ENCODE measurements at places on chromosomes 7 and 10.

GRCh38 chr10:122263971-122264370, 7.1 kb upstream of the BTBD16 start:
- no peak for DNase-seq

DNA sequence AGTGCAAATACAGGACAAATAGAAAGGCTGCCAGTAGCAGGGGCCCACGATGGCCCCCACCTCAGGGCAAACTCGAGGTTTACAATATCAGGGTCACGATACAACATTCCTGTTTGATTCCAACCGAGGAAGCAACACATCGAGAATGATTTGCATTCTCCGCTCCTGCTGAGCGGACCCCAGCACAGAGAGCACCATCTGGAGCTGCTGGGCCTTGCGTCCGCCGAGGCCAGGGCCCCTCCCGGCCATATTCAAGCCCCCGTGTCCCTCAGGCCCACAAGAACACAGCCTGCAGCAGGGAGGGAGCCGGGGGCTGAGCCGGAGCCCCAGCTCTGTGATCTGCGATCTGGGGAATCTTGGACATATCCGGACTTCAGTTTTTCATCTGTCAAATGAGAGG, 84.3 kb downstream of the PRKAG2 start:
- no peak for DNase-seq

DNA sequence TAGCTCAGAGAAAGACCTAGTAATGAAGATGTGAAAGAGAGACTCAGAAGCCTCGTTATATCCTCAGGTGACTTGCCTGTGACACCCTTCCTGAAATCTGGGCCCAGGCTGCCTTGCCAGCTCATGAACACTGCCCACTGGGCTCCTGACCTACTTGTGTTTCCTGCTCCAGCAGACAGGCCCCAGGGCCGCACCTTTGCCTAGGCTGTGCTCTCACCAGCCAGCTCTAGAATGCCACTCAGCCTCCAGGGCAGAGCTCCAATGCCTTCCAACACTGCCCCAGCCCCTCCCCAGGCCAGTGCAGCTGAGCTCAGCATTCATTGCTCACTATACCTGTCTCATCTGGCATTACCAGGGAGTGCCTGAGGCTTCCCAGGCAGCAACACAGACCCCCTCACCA, 94.3 kb downstream of the DLG5 start:
- no peak for DNase-seq

- no peak for DNase-seq
Measured at GRCh38 chr7:111339006-111339405, 223.3 kb downstream of the IMMP2L start.

DNA sequence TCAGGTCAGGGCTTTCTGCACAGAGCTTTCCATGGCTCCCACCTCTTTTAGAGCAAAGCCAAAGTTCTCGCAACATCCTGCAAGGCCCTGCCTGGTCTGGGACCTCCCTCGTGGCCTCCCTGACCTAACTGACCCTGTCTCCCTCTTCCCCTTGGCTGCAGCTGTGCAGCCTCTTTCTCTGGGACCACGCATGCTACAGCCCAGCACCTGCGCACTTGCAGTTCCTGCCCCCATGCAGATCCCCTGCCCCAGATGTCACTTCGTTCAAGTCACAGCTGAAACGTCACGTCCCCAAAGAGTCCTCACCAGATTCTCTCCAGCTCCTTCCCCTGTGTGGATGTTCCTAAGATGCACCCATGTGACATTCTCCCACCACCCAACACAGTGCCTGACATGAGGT, 61.2 kb upstream of the ZNF716 start:
- DNase-seq, result no peak

GRCh38 chr10:70771311-70772194, 13.6 kb downstream of the TBATA start:
- no peak for DNase-seq

GRCh38 chr10:131396121-131397050, 84.9 kb upstream of the TCERG1L start:
- DNase-seq, result no peak

- no peak for DNase-seq
Measured at GRCh38 chr7:139871331-139871730, 42.3 kb downstream of the TBXAS1 start.

GRCh38 chr7:139231513-139232376, 708 bp downstream of the UBN2 start:
- DNase-seq, result no peak

DNA sequence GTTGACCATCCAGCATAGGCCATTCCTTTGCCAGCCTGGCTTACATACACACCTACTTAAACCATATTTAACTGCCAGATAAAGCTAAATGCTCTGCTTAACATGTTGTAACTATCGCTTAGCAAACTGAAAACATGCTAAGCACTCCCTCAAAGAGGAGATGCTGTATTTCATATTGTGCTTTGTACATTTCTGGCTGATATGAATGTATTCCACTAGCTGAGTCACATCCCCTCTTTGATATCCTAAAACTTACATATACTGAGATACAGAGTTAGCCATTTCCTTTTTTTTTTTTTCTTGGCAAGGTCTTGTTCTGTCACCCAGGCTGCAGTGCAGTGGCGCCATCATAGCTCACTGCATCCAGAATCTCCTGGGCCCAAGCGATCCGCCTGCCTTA, 99.4 kb downstream of the TPST1 start:
- no peak for DNase-seq

- no peak for DNase-seq
Measured at GRCh38 chr10:109926061-109926745, 2.9 kb upstream of the XPNPEP1 start.

DNA sequence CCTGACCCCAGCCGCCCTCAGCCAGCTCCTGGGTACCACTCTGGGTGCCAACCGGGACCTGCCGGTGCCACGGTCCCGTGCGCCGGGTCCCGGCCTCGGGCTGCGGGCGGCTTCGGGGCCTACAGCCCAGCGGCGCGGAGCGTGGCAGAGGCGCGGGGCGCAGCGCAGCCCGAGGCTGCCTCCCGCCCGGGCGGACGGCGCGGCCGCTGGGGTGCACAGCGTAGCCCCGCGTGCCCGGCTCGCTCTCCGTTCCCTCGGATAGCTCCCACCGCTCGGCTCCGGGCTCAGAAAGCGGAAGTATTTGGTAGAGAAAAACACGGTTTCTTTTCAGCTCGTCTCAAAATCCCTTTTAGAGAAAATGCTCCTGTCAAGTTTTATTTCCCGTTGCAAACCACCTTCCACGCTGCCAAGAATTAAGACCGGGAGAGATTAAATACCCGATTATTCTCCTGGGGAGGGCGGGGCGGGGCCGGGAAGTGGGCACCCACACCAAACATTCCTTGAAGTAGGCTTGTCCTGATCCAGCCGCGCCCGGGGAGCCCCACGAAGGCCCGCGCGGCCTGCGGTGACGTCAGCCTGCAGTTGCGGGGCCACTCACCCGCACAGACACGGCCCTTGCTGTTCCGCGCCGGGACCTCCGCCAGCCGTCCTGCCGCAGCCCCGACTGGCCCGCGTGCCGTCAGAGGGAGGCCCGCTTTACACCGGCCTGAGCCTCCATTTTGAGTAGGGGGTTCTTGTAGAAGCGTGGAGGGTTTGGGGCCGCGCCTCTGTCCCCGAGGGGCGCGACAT, 7.2 kb downstream of the HOXA13 start:
- DNase-seq, result no peak

DNA sequence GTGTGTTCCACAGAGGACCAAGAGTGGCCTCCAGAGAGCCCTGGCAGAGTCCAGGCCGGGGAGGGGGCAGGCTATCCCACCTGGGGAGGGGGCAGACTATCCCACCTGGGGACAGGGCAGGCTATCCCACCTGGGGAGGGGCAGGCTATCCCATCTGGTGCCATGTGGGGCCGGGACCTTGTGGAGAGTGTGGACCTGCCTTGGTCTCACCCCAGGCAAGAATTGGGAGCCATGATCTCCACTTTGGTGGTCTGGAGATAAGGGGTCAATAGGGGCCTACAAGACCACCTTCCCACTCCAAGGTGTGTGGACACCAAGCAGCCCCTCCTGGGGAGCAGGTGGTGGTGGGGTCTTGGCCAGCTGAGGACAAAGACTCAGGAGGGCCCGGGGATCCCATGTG, 138.2 kb downstream of the EBF3 start:
- DNase-seq, result no peak

- DNase-seq, result no peak
Measured at GRCh38 chr10:76788452-76788811, 849.2 kb downstream of the KCNMA1 start.

GRCh38 chr7:36249091-36249490, 96.0 kb downstream of the EEPD1 start:
- no peak for DNase-seq

DNA sequence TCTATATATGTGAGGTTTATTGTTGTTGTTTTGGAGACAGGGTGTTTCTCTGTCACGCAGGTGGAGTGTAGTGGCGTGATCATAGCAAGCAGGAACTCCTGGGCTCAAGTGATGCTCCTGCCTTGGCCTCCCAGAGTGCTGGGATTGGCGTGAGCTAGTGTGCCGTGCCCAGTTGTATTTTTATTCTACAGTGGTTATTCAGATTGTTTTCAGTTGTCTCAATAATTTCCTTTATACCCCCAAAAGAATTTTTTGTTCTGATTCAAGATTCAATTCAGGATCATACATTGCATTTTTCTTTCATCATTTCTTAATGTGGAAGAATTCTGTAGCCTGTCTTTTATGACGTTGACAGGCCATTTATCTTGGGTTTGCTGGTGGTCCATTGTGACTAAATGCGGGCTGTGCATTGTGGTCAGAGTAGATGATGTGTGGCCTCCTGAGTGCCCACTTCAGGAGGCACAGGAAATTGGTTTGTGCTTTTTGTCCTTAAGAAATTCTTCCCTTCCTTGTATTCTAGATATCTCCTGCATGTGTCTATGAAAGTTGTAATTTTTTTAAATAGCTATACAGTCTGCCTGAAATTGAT, 22.9 kb downstream of the RBM33 start:
- no peak for DNase-seq

- DNase-seq, result no peak
Measured at GRCh38 chr10:122142641-122143237, 128.4 kb upstream of the BTBD16 start.

DNA sequence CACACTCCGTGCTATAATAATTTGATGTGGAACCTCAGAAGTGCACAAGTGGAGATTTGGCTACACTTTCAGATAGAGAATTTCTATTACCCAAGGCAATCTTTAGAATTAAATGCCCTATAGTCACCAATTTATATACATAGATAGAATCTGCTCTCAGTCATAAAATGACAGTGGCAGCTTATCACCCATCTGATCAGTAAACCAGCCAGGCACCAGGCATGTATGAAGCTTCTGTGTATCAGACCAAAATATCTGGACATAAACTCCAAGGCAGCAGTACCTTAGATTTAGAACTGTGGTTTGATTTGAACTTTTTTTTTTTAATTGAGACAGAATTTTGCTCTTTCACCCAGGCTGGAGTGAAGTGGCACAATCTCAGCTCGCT, 180.9 kb downstream of the IPMK start:
- no peak for DNase-seq

- no peak for DNase-seq
Measured at GRCh38 chr7:114631249-114631822, 216.7 kb downstream of the FOXP2 start.

DNA sequence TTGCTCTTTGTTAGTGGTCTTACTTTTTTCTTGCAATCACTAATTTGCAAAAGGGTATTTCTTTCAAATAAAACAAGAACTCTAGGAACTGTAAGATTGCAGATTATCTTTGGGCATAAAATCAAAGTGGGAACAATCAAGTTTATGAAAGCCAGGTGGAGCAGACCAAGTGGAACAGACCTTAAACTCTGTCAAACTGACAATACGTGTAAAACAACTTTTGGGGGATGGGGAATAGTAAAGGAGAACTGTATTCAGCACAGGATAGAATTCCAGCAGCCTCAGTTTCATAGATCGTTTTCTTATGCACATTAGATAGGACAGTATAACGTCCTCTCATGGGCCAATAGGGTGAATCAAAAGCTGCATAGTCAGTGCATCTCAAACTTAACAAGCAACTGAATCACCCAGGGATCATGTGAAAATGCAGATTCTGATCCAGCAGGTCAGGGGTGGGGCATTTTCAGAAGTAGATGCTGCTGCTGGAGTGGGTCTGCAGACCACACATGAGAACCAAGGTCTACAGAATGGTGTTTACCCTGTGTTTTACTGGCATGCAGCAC, 120.7 kb downstream of the PIP4K2A start:
- DNase-seq, result no peak

DNA sequence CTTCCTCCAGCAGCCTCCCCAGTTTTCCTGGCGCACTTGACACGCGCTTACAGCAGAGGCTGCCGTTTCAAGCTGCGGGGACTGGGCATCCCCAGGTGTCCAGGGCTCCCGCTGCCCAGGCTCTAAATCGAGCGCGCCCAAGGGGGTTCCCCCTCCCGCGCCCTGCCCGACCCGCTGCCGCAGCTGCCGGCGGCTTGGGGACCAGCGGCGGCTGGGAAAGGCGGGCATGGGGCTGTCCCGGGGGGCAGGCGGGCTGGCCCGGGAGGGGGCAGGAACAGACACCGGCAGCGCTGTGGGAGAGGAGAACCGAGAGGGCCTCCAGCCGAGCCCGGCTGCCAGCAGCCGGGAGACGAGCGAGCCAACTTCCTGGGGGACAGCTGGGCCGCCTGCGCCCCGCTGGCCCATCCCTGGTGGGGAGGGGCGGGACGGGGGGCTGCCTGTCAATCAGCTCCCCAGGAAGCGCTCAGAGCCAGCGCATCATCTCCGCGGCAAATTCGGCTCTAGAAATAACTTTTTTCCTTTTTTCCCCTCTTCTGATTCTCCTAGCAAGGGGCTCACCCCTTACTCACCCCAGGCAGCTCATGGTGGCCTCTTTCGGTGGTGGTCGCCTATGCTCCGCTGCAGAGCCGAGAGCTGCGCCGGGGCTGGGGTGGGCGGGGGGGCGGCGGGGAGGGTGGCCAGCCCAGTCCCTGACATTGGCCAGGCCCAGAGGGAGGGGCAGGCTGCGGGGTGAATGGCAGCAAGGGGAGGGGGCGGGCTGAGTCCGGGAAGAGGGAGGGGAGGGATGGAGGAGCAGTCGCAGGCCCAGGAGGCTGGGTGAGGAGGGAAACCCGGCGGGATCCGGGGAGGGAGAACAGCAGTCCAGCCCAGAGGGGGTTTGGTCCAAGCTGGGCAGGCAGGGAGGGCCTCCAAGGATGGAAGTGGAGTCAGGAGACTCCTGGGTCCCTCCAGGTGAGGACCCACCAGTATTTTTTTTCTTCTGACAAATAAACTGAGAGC, 14.7 kb downstream of the GRID2IP start:
- DNase-seq, result no peak

DNA sequence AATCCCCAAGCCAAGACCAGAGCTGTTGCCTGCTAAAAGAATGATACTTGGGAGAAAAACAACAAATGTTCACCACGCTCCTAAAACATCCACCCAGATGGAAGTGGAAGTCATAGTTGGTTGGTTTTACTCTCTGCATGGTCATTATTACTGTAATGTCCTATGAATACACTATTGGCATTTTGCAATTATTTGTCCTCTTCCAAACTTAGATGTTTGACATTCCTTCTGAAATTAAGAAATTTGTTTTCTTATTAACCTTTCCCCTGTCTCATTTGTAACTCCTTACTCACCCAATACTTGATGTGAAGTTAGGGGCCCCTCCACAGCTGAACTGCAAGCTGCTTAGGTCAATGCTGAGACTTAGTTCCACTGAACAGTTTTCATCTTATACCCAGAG, 383.3 kb downstream of the INHBA start:
- DNase-seq, result no peak
